ENCODE measurements at places on chromosomes 7 and 10.

DNA sequence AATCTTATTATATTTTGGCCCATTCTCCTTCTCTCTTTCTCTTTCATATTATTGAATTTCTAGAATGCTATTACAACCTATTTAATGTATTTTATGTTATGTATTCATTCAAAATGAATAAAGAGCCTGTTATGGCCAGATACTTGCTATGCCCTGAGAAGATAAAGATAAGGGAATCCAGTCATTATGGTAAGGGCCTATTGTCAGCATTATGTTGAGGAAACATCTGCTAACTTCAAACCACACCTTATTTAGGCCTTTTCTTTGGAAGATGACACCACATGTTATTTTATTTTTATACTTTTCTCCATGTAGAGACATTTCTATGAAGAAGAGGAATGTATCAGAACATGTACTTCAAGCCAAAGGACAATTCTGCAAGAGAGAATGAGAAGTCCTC is 60.5 kb upstream of the MPP7 start:
- no peak for DNase-seq

DNA sequence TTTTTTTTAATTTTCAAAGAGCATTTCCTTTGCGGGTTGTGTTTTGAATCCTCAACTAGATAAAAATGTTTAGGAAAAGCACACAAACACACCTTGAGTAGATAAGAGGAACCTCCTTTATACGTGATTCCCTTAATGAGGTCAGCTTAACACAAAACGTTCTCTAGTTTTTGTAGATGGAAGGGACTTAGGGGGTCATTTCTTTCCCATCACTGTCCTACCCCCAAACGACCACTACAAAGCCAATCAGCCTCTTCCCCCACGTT is 1.2 kb downstream of the SUV39H2 start:
- no peak for DNase-seq

GRCh38 chr10:17649836-17650235 is 5.9 kb downstream of the STAM start:
- no peak for DNase-seq

GRCh38 chr10:103040418-103040817 is 122.3 kb downstream of the CNNM2 start:
- no peak for DNase-seq

DNA sequence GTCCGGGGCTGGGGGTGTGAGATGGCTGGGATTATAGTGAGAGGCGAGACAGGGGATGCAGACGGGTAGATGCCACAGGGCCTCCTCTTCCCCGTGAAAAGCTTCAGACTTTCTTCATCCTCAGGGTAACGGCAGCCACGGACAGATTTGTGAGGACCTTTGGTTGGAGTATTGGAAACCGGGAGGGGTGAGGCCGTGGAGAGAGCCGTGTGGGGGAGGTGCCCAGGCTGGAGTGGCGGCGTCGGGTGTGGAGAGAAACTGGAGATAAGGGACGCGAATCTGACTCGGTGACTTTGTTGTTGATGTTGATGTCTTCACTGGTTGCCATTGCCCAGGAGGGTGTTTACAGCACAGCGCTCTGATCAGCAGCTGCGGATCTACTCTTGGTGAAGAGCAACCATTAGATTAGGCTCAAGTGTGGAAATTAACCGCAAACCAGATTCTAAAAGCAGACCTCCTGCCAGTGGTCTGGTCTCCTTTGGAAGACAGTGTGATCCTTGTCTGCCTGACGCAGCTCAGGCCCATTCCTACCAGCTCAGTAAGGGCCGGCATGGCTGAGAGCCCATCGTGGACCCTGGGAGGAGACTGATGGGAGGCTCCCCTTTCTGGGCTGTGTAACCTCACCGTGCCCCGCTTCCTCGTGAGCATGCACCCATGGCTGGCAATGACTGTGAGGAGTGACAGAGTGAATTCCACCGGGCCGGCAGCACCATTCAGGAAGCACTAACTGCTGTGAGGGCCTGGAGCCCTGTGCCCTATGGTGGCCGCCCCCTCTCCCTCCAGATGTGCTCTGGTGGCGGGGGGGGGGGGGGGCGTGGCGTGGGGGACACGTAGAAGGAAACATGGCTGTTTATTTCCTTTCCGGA is 90.3 kb downstream of the INPP5A start:
- no peak for DNase-seq

DNA sequence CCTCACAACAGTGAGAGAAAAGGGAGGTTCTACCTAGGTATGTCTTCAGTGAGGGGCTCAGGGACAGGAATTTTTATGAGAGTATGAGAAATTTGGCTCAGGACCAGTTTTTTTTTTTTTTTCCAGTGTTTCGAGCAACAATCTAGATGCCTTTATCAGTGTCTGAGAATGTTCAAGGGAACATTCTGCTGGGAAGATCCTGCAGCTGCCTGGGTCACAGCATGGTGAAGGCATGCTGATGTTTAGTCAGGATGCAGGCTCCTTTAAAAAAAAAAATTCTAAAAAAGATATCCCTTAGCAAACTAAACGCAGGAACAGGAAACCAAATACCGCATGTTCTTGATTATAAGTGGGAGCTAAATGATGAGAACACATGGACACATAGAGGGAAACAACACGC is 31.0 kb downstream of the SBDS start:
- DNase-seq: no peak

- no peak for DNase-seq
These were observed 187.8 kb downstream of the PARD3 start for GRCh38 chr10:34627331-34627730.
